ENCODE measurements at places on chromosomes 2 and 18.
A peak's percentile ranks its signal among the peaks of the same experiment; 100 is the strongest.

DNA sequence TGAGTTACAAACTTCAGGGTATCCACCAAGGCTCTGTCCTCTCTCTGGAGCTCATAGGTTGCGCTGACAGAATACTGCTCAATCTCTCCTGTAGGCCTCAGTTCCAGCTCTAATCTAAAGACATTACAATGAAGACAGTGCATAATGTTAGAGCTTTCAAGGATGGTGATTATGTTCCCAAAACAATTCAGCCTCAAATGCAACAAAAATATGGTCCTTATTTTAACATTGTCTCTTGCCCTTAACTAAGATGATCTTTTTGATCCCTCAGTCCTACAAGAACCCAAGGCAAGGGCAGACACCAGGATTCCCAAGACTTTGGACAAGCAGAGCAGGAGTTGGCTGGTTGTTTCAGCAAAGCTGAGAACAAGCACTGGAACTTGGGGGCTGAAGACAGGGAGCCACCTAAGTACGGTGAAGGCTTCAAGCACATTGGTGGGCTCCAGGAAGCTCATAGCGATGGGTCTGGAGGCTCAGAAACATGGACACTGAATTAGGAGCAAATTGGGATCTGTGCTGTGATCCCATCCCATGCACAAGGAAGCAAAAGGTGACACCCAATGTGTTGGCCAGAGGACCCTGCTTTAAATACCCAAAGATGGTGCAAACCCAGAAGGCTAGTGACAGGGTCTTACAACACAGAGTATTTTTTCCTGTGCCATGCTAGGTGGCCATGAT lies 24.7 kb downstream of the APOB start:
- DNase-seq = no peak

DNA sequence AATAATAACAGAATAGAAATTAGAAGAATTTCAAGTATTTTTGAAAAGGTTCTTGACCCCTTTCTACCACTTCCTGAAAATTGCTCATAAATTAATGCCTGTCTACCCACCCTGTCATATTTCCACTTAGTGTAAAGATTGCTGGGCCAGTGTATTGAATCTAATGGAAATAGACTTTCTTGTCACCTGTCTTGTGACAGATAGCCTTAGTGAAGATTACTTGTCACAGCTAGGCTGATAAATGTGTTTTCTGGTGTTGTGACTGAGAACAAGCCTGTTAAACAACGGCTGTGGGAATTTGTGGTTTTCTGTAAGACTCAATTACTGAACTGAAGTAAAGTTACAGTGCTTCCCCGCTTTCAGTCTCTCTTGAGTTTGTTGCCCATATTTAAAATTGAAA lies 37.0 kb downstream of the PIK3C3 start:
- DNase-seq = no peak

- DNase-seq = no peak
These were observed 695 bp downstream of the RBFA start for GRCh38 chr18:80034852-80035406.

DNA sequence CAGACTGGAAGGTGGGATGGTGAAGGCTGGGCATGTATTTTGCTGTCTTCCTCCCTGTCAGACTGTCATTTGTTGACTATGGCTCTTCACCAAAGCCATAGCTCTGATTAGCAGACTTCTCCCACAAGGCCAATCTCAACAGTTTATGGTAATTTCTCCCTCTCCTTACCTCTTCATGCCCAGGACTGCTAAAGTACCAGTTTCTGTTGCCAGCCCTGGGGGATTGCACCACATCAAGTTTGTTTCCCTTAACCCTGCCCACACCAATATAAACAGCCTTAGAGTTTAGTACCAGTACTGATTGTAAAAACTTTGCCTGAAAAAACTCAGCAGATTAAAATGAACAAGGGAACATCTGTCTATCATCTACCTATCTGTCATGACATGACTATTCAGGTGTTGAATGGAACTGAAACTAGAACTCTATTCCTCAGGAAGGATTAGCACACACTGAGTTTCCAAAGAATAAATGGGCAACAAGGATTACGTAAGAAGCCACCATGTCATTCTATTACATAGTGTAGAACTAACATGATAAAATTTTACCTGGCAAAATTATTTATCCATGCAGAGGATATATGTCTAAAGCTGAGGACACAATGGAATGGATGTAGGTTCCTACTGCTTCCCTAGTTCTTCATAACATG lies 13.7 kb downstream of the FEZ2 start:
- DNase-seq = no peak

GRCh38 chr2:20071397-20072383 lies 20.3 kb upstream of the LAPTM4A start:
- DNase-seq = peak; percentile 89

GRCh38 chr2:223475901-223476300 lies 126.3 kb downstream of the SCG2 start:
- DNase-seq = no peak

DNA sequence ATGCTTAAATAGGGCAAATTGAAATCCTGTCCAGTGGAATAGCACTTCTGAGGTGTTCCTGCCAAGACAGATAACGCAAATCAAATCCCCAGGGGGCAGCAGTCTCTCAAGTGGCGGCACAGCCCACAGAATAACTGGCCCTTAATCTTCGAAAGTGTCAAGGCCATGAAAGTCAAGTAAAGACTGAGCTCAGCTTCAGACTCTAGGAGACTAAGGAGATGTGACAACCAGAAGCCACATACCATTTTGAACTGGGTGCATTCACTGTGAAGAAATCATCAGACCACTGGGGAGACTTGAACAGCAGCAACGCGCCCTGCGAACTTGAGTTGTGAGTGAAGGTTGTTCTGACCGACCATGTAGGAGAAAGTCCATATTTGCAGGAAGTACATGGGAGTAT lies 66.0 kb upstream of the ASAP2 start:
- DNase-seq = no peak

DNA sequence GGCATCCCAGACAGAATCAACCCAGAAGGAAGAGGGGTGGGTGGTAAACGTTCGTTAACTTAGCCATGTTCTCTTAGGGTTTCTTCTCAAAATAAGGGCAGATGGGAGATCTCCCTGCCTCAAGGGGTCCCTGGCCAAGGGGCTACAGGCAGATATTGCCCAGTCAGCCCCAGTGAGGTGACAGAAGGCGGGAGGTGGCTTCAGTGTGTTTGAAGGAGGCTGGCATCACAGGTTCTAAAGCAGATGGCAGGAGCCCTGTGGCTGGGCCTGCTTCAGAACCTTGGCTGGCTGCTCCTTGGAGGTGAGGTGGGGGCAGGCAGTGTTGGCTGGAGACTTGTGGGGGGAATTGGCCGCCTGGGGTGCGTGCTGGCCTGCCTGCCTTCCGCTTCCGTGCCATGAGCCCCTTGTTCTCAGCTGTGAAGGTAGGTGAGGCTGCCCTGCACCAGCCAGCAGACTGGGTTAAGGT lies 23.5 kb downstream of the HPCAL1 start:
- no peak for DNase-seq

- DNase-seq = no peak
These were observed 66.9 kb upstream of the TMEM18 start for GRCh38 chr2:744088-744487.

DNA sequence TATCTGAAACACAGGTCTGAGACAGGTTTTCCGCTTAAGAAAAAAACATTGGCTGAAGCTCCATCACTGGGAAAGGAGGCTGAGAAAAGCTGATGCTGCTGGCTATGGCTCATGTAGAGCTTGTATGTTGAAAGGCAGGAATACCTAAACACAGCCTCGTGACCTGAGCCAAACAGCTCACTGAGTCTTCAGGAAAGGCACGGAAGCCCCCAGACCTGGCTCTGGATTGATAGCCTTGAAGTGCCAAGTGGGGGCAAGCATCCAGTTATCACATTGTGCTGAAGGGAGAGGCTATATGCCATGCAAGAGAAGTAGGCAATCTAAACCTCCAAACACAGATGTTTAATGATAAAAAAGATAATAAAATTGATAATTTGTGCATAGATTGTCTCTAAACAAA lies 21.9 kb downstream of the CYTIP start:
- DNase-seq = no peak
